ENCODE measurements at places on chromosomes 11 and 22. TPM values are rescaled to one million over a fixed set of nuclear protein-coding genes. Genes with fewer than 3 reads are reported as not detected.

The OR52N4 gene
- not detected for total RNA-seq

The PRR5L gene
- 47.8 TPM for total RNA-seq

The DUSP8 gene
- total RNA-seq = 12.1 TPM

The CD248 gene
- total RNA-seq = 109 TPM

The BTBD18 gene
- total RNA-seq = not detected

The TNNI2 gene
- total RNA-seq = 1.3 TPM

The HORMAD2 gene
- not detected for total RNA-seq

The XKR3 gene
- total RNA-seq = not detected

The UCP3 gene
- 1.3 TPM for total RNA-seq

The PHETA2 gene
- 2.2 TPM for total RNA-seq

The ARVCF gene
- total RNA-seq = 24.2 TPM

The PGGHG gene
- 49.5 TPM for total RNA-seq

The TMEM132A gene
- 69.8 TPM for total RNA-seq

The THAP7 gene
- total RNA-seq = 22.5 TPM
